ENCODE measurements at places on chromosomes 2 and 18. TPM values are rescaled to one million over a fixed set of nuclear protein-coding genes. Genes with fewer than 3 reads are reported as not detected.
A peak's percentile ranks its signal among the peaks of the same experiment; 100 is the strongest.

DNA sequence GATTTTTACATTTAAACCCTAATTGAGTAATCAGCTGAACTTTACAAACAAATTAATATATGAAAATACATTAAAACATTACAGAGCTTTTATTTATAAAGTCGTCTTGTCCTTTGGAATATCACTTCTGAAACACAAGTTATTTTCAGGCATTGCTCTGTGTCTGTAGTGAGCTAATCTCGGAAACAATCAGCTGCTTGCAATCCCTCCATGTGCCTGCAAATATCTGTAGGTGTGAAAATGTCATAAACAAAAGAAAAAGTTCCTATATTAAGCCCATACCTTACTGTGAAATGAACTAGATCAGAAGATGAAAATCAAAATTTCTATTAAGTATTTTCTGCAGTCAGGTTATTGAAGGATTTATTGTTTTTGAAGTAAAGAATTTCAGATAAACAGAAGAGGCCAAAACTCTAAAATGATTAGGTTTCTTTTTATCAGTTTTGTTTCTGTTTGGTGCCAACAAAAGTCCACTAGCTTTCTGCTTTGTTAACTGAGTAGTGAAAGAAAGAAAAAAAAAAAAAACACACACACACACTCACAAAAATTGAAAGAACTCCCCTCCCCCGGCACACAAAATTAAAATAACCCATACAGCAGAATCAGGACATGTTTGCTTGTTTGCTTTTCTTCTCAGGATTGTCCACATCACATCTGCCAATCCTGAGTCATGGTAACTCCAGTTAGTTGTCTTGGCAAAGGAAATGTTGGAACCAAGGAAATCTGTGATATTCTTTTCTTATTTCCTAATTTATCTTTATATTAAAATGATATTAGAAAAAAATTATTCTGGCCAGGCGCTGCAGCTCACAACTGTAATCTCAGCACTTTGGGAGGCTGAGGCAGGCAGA, 627.0 kb upstream of the SLC39A10 start:
- DNase-seq = peak; percentile 58

GRCh38 chr2:217685255-217685605, 317.6 kb downstream of the TNS1 start:
- DNase-seq = peak; percentile 91

DNA sequence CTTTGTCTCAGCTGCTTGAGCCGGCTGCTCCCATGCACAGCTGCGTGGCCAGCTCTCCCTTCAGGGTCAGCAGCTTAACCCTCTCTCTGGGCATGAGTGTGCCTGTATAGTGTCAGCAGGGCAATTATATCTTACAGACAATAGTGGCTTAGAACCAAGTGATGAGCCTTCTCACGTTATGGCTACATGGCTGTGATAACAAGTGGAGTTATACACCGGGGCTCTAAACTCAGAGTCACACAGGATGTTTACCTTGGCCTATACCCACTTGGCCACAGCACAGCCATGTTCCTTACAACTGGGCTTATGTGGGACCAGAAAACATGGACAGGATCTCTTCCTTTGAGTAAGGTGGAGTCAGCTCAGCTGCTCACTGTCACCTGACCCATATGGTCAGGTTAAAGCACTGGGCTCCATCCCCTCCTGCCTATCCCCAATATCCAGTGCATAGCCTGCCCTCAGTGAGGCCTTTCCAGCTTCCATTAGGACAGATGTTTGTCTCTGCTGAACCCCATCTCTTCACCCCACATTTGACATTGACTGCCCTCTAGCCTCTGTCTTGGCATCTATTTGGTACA, 294.2 kb upstream of the NCKAP5 start:
- no peak for DNase-seq

DNA sequence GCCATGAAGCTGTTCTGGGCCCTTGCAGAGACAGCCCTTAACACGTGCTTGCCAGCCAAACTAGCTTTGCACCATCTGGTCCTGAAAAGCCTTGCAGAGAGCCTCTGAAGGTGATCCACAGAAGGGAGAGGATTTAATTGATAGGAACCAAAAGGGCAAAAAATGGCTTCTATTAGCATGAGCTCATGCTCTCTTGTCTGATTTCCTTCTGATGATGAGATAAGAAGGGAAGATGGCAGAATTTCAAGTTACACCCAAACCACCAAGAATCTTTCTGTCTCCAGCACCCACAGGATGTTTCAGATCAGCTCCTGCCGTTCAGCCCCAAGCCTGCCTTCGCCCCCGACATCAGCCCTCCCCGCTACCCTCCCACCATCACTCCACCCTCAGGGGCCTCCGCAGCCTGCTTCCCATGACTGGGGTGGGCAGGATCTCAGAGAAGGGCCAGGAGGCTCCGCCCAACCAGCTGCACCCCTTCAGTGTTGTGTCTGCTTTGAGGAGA, 23.4 kb upstream of the GLI2 start:
- no peak for DNase-seq

DNA sequence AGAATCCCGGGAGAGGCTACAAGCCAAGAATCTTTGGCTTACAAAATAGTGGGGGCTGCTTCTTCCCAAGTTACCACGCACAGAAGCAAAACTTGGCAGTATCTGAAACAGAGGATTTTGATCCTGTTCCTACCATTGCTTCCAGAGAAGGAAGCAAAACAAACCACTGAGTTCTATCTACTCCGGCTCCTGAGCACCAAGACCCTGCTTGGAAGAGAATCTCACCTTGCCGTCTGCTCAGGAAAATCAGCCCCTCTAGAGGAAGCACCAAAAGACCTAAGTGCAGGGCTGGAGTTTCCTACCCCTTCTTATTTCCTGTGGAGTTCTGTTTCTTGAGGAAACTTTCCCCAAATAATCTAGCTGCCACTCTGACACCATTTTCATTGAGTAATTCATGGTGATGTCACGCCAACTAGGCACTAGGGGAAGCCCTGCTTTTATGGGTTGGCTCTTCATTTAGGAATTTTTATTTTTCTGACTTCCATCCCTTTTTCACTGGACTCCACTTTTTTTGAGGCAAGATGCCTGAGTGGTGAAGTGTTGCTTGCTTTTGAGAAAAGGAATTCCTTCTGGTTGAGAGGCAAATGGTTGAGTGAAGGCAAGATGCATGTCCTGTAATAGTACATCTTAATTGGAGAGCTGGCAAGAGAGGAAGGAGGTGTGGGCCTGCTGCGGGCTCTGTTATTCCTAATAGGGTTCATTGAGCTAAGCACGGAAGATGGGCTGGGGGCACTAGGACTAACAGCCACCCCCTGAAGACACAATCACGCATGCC, 36.8 kb upstream of the EML4 start:
- peak; percentile 58 for DNase-seq

DNA sequence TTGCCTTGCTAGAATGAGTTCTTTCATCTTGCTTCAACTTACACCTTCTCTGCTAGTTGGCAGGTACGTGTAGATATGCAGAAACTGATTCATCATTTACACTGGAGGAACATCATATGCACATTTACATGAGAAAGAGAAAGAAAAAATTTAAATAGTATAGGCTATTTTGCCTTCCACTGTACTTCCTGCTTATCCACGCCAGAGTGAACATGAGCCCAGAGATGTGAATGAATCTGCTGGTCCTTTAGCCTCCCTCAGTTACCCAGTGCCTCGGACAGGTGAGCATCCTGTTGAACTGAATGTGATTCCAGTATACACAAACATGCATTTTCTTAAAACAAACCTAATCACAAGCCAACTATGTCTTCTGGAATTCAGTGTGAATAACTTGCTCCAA, 83.6 kb downstream of the SESTD1 start:
- DNase-seq = no peak

DNA sequence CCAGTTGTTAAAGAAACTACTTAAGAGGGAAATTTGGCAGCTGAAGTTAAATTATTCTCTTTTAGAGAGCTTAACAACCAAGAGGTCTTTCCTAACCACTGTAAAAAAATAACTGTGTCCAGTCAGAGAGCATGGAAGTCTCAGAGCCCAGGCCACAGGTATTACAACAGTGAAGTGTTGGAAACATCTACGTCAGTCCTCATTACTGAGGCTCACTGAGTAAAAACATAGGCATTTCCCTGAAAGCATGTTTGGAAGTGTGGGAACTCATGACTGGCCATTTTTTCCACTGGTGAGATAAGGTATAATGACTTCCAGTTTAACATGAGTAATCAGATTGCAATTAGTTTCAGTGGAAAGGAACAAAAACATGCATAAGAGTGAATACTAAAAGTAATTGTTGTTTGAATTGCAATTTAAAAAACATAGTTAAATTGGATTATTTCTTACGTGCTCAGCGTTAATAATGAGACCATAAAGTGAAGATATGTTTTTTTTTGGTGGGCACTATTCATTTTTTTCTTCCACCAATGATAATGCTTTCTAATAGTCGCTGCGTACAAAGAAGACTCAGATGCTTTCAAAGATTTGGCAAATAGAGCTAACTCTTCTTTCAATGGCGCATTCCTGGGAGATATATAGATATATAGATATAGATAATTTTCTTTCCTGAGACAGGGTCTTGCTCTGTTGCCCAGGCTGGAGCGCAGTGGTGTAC, 60.8 kb downstream of the EFEMP1 start:
- peak; percentile 98 for DNase-seq

- no peak for DNase-seq
Observed at GRCh38 chr2:168009900-168010299, 237.5 kb downstream of the STK39 start.

DNA sequence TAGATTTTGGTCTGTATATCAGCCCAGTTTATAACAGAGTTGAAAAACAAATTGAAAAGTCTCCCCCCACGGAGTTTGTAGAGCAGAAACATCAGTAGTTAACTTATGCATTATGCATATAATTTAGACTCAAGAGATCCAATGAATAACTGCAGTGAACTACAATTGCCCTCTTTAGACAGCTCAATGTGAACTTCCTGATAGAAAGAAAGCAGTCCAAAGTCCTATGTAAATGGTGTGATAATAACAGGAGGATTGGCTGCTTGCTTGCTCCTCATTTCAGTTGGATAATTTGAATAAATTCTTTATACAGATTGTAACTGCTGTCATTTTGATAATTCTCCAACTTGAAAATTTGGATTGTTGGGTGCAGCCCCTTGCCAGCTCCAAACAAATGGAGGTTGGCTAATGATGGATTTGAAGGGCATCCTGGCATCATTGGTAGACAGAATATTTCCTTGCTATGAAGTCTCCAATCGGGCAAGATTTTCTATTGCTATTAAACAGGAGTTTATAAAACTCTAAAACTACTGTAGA, 297.1 kb downstream of the ASXL3 start:
- DNase-seq = no peak

- DNase-seq = no peak
Observed at GRCh38 chr2:239636808-239637207, 236.0 kb upstream of the HDAC4 start.

- DNase-seq = no peak
Observed at GRCh38 chr2:85844486-85844885, 44.3 kb downstream of the ST3GAL5 start.

- DNase-seq = no peak
Observed at GRCh38 chr18:7488571-7488970, 78.5 kb upstream of the PTPRM start.

- peak; percentile 37 for DNase-seq
Observed at GRCh38 chr2:201254081-201254730, 6.1 kb upstream of the CASP8 start.

- DNase-seq = peak; percentile 73
Observed at GRCh38 chr18:9147440-9148202, 11.0 kb downstream of the ANKRD12 start.

DNA sequence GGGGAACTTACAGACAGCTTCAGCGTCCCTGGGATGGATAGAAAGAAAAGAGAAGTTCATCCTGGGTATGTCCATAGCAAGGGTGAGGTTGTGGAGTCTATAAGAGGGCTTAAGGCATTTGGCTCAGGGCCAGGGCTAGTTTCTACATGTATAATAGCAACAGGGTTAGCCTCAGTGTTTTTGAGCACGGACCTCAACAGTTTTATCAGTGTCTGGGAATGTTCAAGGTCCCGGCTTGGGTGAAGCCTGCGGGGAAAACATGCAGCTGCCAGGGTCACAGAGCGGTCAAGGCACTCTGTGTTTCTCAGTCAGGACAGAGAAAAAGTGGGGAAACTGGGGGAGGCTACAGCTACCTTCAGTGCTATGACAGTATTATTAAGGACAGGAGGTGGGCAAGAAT, 427.7 kb upstream of the HS6ST1 start:
- DNase-seq = no peak

- no peak for DNase-seq
Observed at GRCh38 chr18:46054956-46055837, 16.9 kb downstream of the PSTPIP2 start.

DNA sequence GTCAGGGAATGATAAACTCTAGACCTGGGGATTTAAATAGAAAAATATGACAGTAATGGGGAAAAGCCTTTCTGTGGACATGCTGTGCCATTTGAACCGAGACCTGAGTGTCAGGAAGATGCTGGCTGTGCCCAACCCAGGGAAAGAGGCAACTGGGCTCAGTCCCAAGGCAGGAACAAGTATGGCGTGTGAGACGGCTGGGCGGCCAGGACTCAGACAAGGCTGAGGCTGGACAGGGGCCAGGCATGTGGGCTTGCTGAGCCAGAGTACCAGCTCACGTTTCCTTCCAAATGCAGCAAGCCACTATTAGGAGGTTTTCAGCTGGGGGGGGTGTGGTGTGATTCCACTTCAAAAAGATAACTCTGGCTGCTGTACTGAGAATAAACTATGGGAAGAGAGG, 92.4 kb downstream of the INPP5D start:
- DNase-seq = peak; percentile 16

DNA sequence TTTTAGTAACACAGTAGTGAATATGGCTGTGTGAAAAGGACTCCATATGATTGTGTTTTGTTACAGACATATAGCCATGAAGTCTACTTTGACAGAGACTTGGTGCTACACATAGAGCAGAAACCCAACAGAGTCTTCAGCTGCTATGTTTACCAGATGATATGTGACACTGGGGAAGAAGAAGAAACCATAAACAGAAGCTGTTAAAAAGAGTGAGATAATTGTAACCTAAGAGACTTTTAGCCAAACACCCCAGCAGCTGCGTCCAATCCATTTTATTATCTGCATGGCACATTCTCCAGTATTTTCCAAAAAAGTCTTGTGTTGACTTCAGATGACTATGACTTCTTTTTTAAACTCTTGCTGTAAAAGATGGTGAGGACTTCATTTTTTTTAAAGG, 41.4 kb upstream of the CYBRD1 start:
- peak; percentile 3 for DNase-seq

GRCh38 chr2:24743924-24744323, 49.3 kb downstream of the PTRHD1 start:
- DNase-seq = no peak

NPC1 gene
- total RNA-seq = 71.8 TPM

HOXD10 gene
- not detected for total RNA-seq

TBC1D8 gene
- 7.1 TPM for total RNA-seq

ICA1L gene
- 2.9 TPM for total RNA-seq

SERPINB11 gene
- total RNA-seq = not detected

DES gene
- 863 TPM for total RNA-seq

CTAGE1 gene
- not detected for total RNA-seq

FRZB gene
- 1.1 TPM for total RNA-seq

Measured in LHCN-M2 (cell line).